ENCODE measurements at places on chromosomes 1 and 21. TPM values are rescaled to one million over a fixed set of nuclear protein-coding genes. Genes with fewer than 3 reads are reported as not detected.

DNA sequence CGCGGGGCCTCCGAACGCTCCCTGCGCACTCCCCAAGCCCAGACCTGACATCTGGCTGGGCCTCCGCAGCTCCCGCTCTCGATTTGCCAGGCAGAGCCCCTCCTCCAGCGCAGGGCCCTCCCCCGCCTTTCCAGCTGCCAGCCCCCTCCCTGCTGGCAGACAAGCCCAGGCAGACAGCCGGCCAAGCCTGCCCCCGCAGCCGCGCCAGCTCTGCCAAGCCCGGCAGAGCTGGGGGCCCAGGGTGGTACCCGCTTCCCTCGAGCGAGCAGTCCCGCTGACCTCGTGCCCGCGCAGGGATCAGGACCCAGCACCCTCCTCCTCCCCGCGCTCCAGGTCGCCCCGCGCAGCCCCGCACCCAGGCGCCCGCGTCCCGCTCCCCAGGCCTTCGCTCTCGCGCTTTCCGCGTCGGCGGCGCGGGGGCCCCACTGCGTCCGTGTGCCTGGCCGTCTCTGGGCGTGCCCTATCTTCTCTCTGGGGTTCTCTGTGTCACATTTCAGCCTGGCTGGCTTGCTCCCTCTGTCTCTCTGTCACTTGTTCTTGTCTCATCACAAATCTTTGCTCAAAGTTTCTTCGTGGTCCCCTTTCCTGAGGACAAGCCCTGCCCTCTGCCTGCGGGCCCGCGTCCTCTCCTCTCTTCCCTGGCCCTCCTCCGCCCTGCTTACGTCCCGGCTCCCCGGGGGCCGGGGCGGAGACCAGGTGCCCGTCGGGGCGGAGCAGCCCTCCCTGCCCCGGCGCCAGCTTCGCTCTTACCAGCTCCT, 580 bp downstream of the INKA2 start:
- peak; percentile 28 for DNase-seq
- no peaks in the 10 kb centered on the region for H3K36me3 ChIP-seq
- H3K4me3 ChIP-seq, result peak overlapping the region; percentile 54
- peaks cover 48% of the 10 kb centered on the region for H3K4me1 ChIP-seq
- H3K27me3 ChIP-seq, result no peaks in the 10 kb centered on the region

DNA sequence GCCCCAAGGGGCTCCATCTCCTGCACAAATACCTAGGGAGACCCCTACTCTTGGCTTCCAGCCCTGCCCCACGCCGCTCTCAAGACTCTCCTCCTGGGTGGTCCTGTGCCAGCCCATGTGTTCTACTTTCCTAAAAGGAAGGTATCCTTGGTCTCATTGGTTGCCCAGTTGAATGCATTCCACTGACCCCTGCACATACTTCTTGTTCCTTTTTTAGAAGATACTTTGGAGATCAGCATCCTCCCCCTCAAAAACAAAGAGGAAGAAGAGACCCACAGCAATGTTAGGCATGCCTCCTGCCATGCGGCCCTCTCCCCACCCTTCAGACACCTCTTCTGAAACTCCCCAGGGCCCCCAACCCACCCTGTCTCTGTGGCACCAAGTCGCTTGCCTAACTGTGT, 4.1 kb downstream of the SLAMF9 start:
- H3K27ac ChIP-seq, result no peak overlapping the region
- H3K4me3 ChIP-seq, result no peak overlapping the region
- DNase-seq, result no peak
- no peaks in the 10 kb centered on the region for H3K27me3 ChIP-seq

- no peak overlapping the region for H3K27ac ChIP-seq
- no peaks in the 10 kb centered on the region for H3K27me3 ChIP-seq
- DNase-seq, result no peak
- H3K36me3 ChIP-seq, result no peaks in the 10 kb centered on the region
- H3K4me3 ChIP-seq, result no peak overlapping the region
These were observed 37.3 kb downstream of the WNT2B start for GRCh38 chr1:112546076-112546475.

The PPP1R15B gene
- 59.9 TPM for total RNA-seq

GRCh38 chr1:172122381-172122780, 281.1 kb downstream of the DNM3 start:
- no peak overlapping the region for H3K27ac ChIP-seq
- H3K36me3 ChIP-seq, result no peaks in the 10 kb centered on the region
- no peaks in the 10 kb centered on the region for H3K4me1 ChIP-seq
- H3K4me3 ChIP-seq, result no peak overlapping the region
- no peaks in the 10 kb centered on the region for H3K27me3 ChIP-seq

DNA sequence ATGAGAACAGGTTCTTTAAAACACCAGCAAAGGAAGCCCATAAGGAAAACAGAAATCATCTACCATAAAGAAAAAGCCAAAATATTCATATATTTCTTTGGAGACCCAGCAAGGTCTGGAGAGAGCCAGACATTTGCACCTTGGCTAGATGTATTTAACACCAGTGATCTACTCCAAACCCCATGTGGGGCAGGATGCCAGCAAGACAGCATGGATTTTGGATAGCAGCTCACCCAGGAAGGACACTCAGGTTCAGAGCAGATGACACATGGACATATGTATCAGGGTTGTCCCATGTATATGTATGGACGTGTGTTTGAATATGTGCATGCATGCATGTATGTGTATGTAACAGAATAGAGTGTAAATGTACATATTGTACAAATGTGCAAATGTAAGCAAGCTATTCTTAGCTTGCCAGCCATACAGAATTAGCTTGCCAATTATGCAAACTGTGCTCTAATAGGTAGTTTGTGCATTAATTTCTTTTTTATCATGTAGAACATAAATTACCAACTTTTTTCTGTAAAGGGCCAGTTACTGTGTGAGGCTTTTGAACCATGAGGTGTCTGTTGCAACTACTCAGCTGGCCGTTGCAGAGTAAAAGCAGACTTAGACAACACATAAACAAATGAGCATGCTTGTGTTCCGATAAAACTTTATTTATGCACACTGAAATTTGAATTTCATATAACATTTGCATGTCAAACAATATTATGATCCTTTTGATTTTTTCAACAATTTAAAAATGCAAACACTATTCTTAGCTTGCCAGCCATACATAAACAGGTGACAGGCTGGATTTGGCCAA, 73.5 kb upstream of the KAZN start:
- no peaks in the 10 kb centered on the region for H3K36me3 ChIP-seq
- no peak overlapping the region for H3K27ac ChIP-seq
- DNase-seq, result no peak
- no peaks in the 10 kb centered on the region for H3K27me3 ChIP-seq

DNA sequence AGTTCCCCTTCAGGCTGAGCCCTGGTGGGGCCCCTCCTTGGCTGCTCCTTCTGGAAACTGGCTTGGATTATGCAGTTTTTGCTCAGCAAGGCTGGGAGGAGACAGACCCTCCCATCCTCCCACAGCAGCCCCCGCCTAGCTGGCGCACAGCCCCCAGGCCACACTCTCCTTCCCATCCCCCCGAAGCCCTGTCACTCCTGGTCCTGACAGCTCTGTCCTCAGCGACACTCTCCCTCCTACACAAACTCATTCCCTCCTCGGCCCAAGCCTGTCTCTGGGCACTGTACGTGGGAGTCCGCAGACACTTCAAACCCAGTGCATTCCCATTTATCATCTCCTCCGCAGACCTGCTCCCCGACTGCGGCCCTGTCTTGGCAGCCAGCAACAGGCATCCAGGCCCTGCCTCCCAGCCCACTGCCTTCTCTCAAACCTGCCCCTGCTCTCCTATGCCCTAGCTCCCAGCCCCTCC, 25.0 kb upstream of the EPHB2 start:
- H3K4me1 ChIP-seq, result no peaks in the 10 kb centered on the region
- H3K36me3 ChIP-seq, result no peaks in the 10 kb centered on the region
- peaks cover 9% of the 10 kb centered on the region for H3K27me3 ChIP-seq
- H3K27ac ChIP-seq, result no peak overlapping the region
